Activated CD8-positive, alpha-beta T cell treated with anti-CD3 and anti-CD28 coated beads for 36 hours (primary cell): ENCODE measurements at places on chromosomes 11 and 22. TPM values are rescaled to one million over a fixed set of nuclear protein-coding genes. Genes with fewer than 3 reads are reported as not detected.

The TXN2 gene
- 96.5 TPM for total RNA-seq

The DDB1 gene
- total RNA-seq = 270 TPM

The NFAM1 gene
- total RNA-seq = not detected

The CCDC89 gene
- total RNA-seq = 0.36 TPM

The OR5I1 gene
- not detected for total RNA-seq

The SLC22A8 gene
- not detected for total RNA-seq

The ENTHD1 gene
- total RNA-seq = 0.34 TPM

The BIK gene
- total RNA-seq = 3.3 TPM

DNA sequence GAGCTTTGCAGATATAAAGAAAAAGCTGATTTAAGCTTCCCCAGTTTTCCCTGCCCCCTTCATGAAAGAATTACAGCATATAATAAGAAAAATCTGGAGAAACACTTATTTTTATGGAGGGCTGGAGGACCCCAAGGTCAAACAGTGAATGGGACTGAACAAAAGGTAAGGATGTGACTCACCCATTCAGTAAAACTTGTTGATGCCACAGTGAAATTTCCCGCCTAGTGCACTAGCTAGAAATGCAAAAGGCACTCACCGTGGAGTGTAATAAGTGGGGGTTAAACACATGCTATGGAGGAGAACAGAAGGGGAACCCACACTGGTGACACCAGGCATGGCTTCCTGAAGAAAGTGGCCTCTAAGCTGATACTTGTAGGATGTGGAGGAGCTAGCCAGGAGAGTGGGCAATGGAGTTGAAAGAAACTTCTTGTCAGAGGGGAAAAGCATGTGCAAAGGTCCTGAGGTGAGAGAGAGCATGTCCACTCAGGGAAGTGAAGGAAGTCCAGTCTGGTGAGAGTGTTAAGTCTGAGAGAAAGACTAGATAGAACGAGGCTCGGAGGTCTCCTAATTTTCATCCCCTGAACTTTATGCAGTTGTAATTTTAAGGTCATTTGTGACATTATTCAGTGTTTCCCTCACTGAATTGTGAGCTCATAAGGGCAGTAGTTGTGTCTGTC lies 77.1 kb downstream of the MIAT start:
- H3K27ac ChIP-seq = peak overlapping the region; percentile 47
- H3K36me3 ChIP-seq = peaks cover 18% of the 10 kb centered on the region
- no peak for DNase-seq
- no peaks in the 10 kb centered on the region for H3K27me3 ChIP-seq

GRCh38 chr22:28139961-28140360 lies 220.9 kb upstream of the PITPNB start:
- H3K4me1 ChIP-seq = no peaks in the 10 kb centered on the region
- H3K27me3 ChIP-seq = peaks cover 2% of the 10 kb centered on the region
- H3K4me3 ChIP-seq = no peak overlapping the region
- DNase-seq = no peak

- no peaks in the 10 kb centered on the region for H3K36me3 ChIP-seq
- DNase-seq = no peak
- no peak overlapping the region for H3K4me3 ChIP-seq
- peaks cover 18% of the 10 kb centered on the region for H3K27me3 ChIP-seq
- H3K4me1 ChIP-seq = no peaks in the 10 kb centered on the region
These were observed 108.6 kb upstream of the RASSF10 start for GRCh38 chr11:12900496-12900895.

DNA sequence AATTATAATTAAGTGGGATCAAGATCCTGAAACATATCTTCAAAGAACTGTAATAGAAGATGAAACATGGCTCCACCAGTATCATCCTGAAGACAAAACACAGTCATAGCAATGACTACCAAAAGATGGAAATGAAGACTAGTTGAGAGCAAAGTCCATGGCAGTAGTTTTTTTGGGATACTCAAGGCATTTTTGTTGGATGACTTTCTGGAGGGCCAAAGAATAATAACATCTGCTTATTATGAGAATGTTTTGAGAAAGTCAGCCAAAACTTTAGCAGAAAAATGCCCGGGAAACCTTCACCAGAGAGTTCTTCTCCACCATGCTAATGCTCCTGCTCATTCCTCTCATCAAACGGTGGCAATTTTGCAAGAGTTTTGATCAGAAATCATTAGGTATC lies 809.4 kb upstream of the RAG2 start:
- H3K36me3 ChIP-seq = no peaks in the 10 kb centered on the region
- no peaks in the 10 kb centered on the region for H3K27me3 ChIP-seq
- H3K27ac ChIP-seq = no peak overlapping the region
- H3K4me1 ChIP-seq = no peaks in the 10 kb centered on the region
- no peak for DNase-seq

DNA sequence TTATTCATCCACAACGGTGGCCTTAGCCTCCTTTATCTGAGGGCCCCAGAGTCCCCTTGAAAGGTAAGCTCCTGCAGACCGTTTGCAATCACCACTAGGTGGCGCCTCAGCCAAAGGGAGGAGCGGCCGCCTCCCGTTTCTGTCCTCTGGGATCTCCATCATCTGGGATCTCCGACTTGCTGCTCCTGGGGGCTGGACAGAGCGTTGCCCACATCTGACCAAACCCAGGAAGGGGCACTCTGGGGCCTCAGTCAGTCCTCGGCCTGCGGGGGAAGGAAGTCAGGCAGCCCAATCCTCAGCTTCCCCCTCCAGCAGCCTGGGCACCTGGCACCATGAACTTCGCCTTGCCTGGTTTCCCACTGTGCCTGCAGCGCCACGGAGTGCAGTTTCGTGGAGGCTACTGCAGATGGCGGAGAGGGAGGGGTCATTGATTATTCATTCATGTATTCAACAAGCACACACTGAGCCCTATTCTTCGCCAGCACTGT lies 23.5 kb downstream of the TP53I11 start:
- no peaks in the 10 kb centered on the region for H3K36me3 ChIP-seq
- H3K4me3 ChIP-seq = no peak overlapping the region
- DNase-seq = peak; percentile 65
- H3K4me1 ChIP-seq = no peaks in the 10 kb centered on the region

- peaks cover 21% of the 10 kb centered on the region for H3K27me3 ChIP-seq
- peak; percentile 39 for DNase-seq
- H3K27ac ChIP-seq = peak overlapping the region; percentile 88
- peak overlapping the region; percentile 88 for H3K4me3 ChIP-seq
These were observed 103.4 kb downstream of the BRD1 start for GRCh38 chr22:49724030-49724892.

DNA sequence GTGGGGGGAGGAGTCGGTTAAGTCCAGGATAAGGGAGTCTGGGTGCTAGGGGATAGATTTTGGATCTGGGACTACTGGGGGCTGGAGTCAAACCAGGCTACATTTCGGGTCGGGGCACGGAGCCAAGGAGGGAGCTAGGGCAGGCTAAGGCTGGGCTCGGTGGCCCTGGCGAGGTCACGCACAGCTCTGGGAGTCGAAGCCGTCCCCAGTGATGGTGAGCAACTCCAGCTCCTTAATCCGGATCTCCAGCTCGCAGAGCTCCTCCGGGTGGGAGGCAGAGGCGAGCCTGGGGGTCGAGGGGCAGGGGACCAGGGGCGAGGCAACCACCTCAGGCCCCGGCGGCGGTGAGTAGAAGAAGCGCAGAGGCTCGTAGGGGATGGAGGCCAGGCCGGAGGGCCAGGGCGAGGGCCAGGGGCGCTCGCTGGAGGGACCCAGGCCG lies 544 bp downstream of the C11orf91 start:
- H3K27ac ChIP-seq = no peak overlapping the region
- no peak for DNase-seq
- no peaks in the 10 kb centered on the region for H3K36me3 ChIP-seq
- peak overlapping the region; percentile 61 for H3K4me3 ChIP-seq

- DNase-seq = no peak
- no peaks in the 10 kb centered on the region for H3K4me1 ChIP-seq
- no peak overlapping the region for H3K27ac ChIP-seq
- no peak overlapping the region for H3K4me3 ChIP-seq
These were observed 171.1 kb upstream of the NAV2 start for GRCh38 chr11:19541521-19542049.

- H3K36me3 ChIP-seq = no peaks in the 10 kb centered on the region
- DNase-seq = no peak
- H3K4me1 ChIP-seq = no peaks in the 10 kb centered on the region
- no peak overlapping the region for H3K27ac ChIP-seq
- no peak overlapping the region for H3K4me3 ChIP-seq
These were observed 201.4 kb downstream of the BLID start for GRCh38 chr11:121914508-121915059.

DNA sequence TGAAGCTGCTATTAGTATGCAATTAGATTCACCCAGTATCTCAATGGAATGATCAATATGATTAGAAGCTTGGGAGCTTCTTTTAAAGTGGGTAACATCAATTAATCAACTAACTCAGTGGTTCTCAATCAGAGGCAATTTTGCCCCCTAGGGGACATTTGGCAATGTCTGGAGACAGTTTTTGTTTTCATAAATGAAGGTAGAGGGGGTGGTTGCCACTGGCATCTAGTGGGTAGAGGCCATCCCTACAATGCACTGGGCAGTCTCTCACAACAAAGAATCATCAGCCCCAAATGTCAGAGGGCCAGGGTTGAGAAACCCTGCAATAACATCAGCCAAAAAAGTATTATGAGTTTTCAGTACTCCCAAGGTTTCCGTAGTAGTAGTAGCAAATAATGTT lies 5.9 kb upstream of the AMOTL1 start:
- peak; percentile 26 for DNase-seq
- H3K27me3 ChIP-seq = peaks cover 2% of the 10 kb centered on the region
- no peaks in the 10 kb centered on the region for H3K4me1 ChIP-seq
- H3K27ac ChIP-seq = no peak overlapping the region

- no peaks in the 10 kb centered on the region for H3K36me3 ChIP-seq
- no peak for DNase-seq
- peaks cover 11% of the 10 kb centered on the region for H3K4me1 ChIP-seq
- H3K4me3 ChIP-seq = no peak overlapping the region
- peaks cover 49% of the 10 kb centered on the region for H3K27me3 ChIP-seq
These were observed 2.5 kb downstream of the KCNJ4 start for GRCh38 chr22:38452373-38453065.
